HFF-Myc (cell line): ENCODE measurements at places on chromosomes 16 and 17.
A peak's percentile ranks its signal among the peaks of the same experiment; 100 is the strongest.

DNA sequence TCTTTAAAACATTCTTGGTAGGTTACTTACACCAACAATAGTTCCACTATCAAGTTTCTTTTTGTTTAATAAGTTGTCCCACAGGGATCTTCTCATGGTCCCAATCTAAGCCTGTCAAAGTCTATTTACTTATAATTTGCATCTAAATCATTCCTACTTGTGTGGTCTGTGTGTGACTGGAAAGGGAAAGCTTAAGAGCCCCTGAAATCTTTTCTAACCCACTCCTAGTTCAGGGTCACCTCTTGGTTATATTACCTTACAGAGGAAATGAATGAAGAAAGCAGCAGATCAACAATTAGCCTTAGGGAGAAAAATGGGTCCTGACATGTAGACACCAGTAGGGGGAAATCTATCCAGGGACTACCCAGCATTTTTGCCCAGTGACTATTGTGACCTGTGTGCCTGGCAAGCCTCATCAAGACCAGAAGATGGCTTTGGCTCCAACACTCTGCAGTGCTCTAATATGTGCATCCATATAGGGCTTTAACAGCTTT, 110.4 kb upstream of the HAS3 start:
- peak; percentile 24 for DNase-seq

- no peak for DNase-seq
These were observed 83.2 kb downstream of the TMC6 start for GRCh38 chr17:78045316-78045715.

DNA sequence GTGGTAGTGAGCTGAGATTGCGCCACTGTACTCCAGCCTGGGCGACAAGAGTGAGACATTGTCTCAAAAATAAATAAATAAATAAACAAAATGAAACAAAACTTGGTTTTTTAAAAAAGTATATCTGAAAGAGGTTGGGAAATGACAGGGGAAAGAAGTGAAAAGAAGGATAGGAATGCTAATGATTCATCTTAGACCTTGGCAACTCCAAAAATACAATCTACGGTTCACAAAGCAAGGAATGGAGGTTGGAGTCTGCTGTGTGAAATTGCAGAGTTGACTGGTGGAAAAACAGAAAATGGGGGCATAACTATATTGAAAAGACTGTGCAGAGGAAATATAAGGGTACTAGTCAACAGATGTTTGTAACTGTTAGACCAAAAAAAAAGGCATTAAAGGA, 40.0 kb upstream of the CD300E start:
- DNase-seq, result no peak

DNA sequence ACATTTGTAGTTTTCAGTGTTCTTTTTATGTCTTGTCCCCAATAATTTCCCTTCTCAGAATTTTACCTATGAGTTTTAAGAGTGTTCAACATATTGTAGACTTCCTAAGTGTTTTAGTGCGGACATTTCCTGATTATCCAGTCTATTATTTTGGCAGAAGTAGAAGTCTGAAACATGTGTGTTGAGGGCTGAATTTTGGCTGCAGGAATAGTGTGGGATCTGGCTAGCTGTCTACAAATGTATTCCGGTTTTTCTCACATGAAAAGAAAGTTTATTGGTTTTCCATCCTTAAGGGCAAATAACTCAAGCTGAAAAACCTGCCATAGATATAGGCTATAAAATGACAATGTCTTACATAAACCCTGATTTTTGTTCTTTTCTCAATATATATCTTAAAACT, 33.0 kb upstream of the CA10 start:
- no peak for DNase-seq

DNA sequence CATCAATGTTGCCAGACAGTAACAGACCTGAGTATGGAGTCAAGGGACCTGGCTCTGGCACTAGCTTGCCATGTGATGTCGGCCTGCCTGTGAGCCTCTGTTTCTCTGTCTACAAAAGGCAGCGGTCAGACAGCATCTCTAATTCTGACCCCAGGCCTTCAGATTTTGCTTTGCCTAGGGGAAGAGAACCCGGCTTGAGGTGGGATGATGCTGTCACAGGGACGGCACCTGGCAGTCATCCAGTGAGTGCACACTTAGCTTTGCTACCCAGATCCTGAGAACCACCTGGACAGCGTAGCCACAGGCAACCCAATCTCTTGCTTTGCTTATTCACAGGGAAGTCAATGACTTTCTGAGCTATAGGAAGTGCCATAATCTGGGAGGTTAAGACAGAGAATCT, 135.2 kb upstream of the SALL1 start:
- DNase-seq, result no peak

- DNase-seq, result no peak
These were observed 21.9 kb downstream of the KIF2B start for GRCh38 chr17:53844491-53845107.

GRCh38 chr17:75091855-75092327, 4.1 kb downstream of the SLC16A5 start:
- DNase-seq, result no peak

DNA sequence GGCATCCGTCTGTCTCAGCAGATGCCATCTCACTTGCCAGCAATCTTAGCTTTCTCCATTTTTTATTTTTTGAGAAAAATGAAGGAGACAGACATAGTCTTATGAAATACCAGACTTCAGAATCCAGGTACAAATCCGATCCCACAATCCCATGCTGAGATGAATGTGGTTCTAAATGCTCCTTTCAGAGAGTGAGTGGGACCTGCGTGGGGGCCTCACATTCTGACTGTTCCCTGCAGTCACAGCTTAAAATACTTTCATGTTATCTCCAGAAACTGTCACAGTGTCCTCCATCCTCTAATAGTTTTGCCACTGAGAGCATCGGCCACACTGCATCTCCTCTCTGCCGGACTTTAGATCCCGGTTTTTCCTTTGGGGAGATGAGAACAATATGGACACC, 34.9 kb upstream of the ENDOV start:
- DNase-seq, result no peak

DNA sequence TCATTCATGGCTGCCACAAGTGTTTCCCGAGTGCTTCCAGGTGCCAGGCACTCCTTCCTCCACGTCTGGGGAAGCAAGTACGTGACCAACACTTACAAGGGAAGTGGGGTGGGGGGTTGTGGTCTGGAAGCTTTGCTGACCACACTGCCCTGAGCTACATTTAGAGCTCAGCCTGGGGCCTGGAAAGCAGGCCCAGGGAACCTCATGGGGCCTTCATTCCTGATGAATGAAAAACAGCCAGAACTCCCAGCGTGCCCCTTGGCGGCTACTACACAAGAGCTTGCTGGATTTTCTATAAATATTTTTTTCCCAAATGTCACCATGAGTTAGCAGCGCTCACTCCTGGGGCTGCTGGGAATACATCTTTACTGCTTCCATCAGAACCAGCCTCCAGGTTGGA, 73.3 kb downstream of the ABCC12 start:
- no peak for DNase-seq

GRCh38 chr16:30394592-30395154, 547 bp upstream of the ZNF48 start:
- DNase-seq, result no peak

GRCh38 chr17:27624539-27624938, 6.4 kb upstream of the LGALS9 start:
- no peak for DNase-seq

DNA sequence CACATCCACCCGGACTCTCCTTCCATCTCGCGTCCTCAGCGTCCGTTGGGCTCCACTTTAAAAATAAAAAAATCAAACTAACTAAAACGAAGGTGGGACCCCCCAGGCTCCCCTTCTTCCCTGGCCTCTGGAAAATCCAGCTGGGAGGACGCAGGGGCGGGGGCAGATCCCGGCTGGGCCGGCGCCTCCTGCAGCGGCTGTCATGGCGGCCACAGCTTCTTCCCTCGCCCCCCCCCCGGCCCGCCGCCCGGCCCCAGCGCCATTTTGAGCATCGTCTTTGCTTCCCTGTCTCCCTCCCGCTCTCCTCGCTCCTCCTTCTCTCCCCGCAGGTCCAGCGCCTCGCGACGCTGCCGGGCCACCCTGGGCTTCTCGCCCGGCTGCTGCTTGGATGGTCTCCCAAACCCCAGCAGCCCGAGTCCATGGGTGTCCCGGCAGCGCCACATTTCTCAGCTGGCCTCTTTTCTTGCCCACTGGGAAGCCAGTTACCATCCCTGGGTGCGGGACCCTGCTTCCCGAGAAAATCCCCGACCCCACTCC, 3.3 kb downstream of the HOXB2 start:
- DNase-seq, result no peak

- no peak for DNase-seq
These were observed 65.2 kb upstream of the TOB1 start for GRCh38 chr17:50931144-50931908.

DNA sequence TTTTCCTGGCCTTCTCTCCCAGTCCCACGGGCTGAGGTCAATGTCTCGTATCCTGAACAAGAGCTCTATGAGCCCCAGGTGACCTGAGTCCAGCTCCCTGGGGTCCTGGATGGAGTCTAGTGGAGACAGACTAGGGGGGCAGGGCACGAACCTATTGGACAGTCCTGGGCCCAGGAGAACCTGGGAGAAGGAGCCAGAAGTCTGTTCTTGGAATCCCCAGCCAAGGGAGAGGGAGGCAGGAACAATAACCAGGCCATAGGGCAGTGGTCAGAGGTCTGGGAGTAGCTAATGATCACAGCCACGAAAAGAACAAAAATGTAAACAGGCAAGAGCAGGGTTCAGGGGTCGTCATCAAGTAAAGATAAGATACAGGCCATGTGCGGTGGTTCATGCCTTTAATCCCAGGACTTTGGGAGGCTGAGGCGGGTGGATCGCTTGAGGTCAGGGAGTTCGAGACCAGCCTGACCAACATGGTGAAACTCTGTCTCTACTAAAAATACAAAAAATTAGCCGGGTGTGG, 60.8 kb downstream of the COPRS start:
- DNase-seq, result no peak

DNA sequence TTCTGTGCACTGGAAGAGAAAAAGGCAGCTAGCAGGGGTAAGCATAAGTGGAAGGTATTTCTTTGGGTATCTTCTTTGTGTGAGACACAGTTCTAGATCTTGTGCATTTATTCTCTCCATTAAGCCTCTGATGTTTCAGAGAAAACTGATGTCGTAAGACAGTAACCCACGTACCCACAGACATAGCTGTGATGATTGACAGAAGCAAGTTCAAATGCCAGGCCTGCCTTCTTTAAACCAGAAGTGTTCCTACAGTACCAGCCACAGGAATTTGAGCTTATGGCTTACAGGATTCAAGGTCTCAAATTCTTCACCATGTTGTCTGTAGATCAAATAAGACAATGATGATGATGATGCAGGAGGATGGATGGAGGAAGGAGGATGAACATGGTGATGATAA, 161.4 kb upstream of the KCNJ16 start:
- no peak for DNase-seq
